Activated naive CD4-positive, alpha-beta T cell treated with anti-CD3 and anti-CD28 coated beads, Interleukin-2, amount 50 U/mL, for 16 hours (primary cell): ENCODE measurements at places on chromosomes 1 and 21.

DNA sequence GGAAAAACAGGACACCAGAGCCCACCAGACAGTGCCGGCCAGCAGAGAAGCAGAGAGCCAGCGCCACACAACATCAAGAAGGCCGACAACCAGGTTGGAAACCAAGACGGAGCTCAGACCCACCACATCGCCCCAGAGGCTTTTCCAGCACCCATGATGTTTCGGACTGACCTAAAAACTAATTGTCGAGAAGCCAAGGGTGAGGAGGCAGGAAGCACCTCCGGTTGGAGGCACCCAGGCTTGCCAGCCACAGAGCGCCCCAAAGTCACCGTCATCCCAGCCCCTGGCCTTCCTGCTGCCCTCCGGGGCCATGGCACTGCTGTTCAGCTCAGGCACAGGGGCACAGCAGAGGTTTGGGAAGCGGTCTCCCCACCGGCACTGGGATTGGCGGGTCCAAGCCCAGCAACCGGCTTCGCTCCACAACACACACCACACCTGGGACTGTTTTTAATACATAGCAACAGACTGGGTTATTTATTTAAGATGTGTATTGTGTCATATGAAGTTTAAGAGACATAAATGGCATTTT lies 67.2 kb downstream of the SLC37A1 start:
- no peak for DNase-seq

DNA sequence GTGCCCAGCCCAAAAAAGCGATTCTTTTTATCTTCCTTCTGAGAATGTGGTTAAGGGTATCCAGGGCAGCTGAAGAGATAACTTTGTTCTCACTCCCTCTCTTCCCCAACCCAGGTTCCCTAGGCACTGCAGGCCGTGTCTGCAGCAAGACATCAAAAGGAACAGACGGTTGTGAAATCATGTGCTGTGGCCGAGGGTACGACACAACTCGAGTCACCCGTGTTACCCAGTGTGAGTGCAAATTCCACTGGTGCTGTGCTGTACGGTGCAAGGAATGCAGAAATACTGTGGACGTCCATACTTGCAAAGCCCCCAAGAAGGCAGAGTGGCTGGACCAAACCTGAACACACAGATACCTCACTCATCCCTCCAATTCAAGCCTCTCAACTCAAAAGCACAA lies 11.4 kb downstream of the WNT2B start:
- DNase-seq: no peak

GRCh38 chr1:46656643-46657042 lies 11.5 kb downstream of the ATPAF1 start:
- DNase-seq: no peak

- DNase-seq: no peak
These were observed 137.7 kb downstream of the PRDM16 start for GRCh38 chr1:3206696-3207095.

DNA sequence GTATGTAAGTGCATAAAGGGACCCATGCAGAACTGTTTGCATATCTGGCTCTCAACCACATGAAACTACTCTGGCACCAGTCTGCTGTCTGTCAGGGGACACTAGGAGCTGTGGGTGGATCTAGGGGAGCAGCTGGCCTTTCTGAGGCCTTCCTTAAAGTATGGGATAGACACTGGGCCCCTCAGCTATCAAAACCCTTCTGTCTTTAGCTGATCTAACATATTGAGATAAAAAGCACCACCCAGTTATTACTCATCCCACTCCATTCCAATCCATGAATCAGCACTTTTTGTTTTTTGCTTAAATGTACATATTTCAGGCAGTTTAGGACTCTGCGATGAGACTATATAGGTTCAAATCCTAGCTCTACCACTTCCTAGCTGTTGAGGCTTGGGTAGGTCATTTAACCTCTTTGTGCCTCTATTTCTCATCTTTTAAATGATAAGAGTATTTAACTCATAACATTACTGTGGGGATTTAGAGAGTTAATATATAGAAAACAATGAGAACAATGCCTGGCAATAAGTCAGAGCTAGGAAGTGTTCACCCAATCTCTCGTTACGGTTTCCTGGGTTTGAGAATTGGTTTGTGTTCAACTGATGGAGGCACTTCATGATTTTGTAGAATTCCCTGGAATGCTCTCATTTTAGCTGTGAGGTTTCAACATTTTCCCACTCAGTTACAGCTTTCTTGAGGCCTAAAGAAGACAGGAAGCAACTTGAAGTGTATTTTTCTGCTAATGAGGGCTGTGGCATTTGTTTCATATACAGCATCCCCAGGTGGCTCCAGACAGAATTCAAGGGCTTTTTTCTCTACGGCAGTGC lies 68.9 kb downstream of the LRIG2 start:
- no peak for DNase-seq

DNA sequence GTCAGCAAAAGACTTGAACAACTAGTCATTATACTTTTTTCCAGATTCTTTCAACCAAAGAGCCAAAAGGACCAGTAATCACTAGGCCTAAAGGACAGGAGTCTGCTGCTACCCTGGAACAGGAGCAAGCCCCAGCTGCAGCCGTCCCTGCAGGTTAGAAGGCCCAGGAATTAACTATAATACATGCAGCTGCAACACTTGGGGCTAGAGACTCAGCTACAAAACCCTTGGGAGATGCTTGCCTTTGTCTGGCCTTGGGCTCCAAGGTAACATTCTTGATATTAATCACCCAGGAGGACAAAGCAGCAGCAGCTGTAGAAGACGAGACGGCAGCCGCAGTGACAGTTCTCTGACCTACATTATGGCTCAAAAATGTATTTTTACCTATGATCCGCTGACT lies 841.2 kb upstream of the ADGRL4 start:
- DNase-seq: no peak

DNA sequence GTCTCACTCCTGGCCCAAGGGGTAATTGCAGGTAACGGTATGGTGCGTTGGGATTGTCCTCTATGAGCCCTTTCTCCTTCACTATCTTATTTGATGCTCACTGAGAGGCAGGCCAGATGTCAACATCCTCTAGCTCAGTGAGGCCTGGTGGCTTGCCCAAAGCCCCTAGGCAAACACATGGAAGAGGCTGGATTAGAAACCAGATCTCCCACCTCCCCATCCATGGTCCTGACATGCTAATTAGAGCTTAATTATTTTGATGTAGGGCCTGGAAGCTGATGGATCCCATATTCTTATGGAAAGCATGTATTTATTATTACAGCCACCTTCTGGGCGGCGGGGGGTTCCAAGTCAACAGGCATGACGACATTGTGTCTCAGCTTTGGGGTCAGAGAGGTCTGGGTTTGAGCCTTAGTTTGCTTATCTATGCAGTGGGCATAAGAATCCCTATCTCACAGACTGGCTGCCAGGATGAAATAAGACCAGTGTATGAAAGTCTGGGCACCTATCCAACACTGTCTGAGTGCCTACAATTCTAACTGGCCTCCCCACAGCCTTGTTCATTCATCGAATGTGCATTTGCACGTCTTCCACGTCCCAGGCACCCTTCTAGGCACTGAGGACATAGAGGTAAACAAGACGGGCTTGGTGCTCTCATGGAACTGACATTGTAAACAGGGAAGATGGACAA lies 6.2 kb downstream of the SMPDL3B start:
- no peak for DNase-seq

GRCh38 chr1:86926883-86927282 lies 12.4 kb downstream of the HS2ST1 start:
- no peak for DNase-seq

DNA sequence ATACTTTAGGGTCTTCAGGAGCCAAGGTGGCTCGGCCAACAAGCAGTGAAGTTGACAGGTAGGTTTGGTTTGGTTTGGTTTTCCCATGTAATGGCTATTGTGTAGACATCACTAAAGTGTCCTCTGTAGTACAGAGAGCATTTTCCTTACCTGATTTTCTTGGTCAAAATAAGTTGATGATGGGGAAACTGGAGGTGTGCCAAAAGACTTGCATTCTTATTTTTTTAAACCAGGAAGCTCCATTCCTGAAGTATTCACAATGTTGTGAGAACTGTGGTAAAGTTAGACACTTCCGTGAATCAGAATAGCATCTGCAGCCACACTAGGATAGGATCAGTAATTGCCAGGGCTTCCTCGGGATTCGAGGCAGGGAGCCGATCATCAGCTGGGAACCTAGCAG lies 2.9 kb downstream of the ZBTB37 start:
- DNase-seq: no peak

DNA sequence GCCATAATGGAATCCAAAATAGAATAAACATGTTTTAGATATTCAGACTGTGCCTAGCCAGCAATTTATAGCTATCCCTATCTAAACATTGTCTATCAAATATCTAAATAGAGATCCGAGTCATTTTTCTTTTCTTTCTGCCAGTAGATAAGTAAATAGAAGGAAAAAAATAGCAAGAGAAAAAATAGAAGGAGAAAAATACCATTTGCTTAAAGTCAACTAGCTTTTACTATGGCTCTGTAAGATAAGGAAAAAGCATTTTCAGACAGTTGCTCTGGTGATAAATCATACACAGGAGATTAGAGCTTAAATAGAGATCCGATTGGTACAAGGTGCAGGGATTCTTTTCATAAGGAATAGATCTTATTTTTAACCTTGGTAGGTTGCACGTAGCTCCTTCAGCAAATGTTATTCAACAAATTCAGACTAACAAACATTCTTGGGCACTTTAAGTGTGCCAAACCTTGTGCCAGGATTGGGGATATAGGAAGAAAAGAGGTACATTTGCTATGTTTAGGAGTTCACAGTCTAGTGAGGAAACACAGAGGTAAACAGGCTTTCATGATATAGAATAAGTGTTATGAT lies 70.1 kb upstream of the CCDC190 start:
- DNase-seq: no peak

DNA sequence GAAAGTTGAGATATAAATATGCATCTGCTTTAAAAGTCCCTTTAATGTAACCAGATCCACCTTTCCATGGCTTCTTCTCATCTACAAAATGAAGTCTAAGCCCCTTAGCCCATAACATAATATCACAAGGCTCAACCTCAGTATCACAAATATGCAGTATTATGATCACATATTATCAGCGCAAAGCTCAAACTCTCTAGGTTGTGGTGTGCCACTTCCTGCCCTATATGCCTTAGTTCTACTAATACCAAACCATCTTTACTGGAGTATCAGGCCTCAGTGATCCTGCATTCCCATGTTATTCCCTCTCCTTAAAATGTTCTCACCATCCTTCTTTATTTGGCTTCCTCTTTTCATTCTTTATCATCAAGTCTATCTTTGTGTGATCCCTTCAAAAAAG lies 301.8 kb downstream of the NEGR1 start:
- DNase-seq: no peak

GRCh38 chr1:162720996-162721395 lies 69.5 kb upstream of the HSD17B7 start:
- no peak for DNase-seq

DNA sequence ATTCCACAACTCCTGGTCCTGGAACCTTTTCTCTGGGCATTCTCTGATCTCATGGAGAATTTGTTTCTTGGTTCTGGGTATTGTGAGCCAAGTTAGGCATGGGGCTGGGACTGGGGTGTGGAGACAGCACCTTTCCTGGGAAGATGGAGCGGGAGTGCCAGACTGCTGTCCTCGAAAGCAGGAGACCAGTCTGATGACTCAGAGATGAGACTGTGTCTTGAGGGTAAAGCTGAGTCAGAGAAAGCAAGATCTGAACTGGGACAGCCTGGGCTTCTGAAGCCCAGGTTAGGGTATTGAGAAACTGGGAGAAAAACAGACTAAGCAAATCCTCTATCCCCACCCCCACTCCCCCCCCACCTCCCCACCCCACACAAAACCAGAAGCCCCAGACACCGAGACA lies 2.2 kb upstream of the KANK4 start:
- no peak for DNase-seq

DNA sequence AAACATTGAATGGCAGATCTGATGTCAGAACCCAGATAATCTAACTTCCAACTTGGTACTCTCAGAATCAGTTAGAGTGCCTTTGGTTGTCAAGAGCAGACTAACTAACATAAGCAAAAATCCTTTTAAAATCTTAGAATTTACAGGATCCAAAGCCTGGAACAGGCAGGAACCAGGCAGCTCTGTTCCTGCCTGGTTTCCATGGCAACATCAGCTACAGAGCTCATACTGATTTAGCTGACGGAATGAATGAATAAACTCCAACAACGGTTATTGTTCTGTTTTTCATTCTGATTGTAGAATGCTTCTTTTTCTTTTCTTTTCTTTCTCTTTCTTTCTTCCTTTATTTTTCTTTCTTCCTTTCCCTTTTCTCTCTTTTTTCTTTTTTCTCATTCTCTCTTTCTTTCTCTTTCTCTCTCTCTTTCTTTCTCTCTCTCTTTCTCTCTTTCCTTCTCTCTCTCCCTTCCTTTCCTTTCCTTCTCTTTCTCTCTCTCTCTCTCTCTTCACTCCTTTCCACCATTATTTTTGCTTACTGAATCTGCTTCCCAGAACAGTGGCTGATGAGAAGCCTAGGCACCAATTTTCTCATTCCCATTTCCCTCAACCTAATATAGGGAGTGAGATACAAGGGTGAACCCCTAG lies 121.6 kb downstream of the RGS7 start:
- DNase-seq: no peak

- DNase-seq: no peak
These were observed 38.7 kb downstream of the RGS5 start for GRCh38 chr1:163163881-163164582.

- DNase-seq: no peak
These were observed 280.3 kb downstream of the HMCN1 start for GRCh38 chr1:186014370-186015037.

DNA sequence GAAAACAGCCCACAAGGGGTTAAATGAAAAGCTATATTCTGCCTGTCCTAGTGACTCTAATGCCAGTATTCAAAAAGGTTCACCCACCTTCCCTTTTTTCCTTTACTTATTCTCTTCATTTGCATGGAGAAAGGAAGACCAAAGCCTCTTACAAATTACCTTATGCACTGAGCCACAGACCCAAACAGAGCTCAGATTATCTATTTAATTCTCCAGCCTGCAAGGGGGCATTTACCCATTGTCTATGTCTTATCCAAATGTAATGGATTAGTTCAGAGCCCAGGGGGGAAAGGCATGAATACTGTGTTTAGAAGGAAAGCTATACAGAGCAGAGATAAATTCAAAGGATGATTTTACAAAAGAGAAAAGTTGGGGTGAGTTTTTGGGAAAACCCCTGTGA lies 388.5 kb downstream of the OMA1 start:
- no peak for DNase-seq

GRCh38 chr1:117577191-117577885 lies 28.5 kb upstream of the TENT5C start:
- no peak for DNase-seq

- DNase-seq: peak; percentile 30
These were observed 1.7 kb upstream of the TNFRSF9 start for GRCh38 chr1:7942214-7942921.

- peak; percentile 49 for DNase-seq
These were observed 65.2 kb upstream of the TARBP1 start for GRCh38 chr1:234544087-234544579.

GRCh38 chr1:207336559-207337467 lies 15.3 kb downstream of the CD55 start:
- no peak for DNase-seq

- no peak for DNase-seq
These were observed 34.0 kb downstream of the ELK4 start for GRCh38 chr1:205597691-205598314.
